ENCODE measurements at places on chromosomes 12 and 14.

- DNase-seq, result no peak
- H3K4me3 ChIP-seq, result no peak overlapping the region
- H3K36me3 ChIP-seq, result no peaks in the 10 kb centered on the region
- H3K4me1 ChIP-seq, result no peaks in the 10 kb centered on the region
These were observed 79.3 kb downstream of the KICS2 start for GRCh38 chr12:64142784-64143183.

DNA sequence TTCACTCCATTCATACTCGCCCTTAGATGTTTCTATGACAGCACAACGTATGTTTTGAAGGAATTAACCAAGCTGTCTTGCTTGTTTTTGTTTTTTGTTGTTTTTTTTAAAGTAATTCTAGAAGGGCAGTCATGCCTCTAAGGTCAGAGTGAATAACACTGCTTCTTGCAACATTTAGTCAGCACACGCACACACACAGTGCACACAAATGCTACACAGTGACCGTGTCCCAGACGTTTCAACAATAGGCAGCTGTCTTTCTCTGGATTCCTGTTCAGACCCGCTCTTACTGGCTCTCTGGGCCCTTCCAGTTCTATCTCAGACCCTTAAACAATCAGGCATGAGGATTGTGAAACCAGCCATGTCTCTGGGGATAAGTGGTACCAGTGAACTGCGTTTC lies 351.0 kb upstream of the FKBP4 start:
- H3K27me3 ChIP-seq, result peaks cover 27% of the 10 kb centered on the region
- H3K4me3 ChIP-seq, result no peak overlapping the region
- DNase-seq, result no peak
- no peaks in the 10 kb centered on the region for H3K36me3 ChIP-seq

DNA sequence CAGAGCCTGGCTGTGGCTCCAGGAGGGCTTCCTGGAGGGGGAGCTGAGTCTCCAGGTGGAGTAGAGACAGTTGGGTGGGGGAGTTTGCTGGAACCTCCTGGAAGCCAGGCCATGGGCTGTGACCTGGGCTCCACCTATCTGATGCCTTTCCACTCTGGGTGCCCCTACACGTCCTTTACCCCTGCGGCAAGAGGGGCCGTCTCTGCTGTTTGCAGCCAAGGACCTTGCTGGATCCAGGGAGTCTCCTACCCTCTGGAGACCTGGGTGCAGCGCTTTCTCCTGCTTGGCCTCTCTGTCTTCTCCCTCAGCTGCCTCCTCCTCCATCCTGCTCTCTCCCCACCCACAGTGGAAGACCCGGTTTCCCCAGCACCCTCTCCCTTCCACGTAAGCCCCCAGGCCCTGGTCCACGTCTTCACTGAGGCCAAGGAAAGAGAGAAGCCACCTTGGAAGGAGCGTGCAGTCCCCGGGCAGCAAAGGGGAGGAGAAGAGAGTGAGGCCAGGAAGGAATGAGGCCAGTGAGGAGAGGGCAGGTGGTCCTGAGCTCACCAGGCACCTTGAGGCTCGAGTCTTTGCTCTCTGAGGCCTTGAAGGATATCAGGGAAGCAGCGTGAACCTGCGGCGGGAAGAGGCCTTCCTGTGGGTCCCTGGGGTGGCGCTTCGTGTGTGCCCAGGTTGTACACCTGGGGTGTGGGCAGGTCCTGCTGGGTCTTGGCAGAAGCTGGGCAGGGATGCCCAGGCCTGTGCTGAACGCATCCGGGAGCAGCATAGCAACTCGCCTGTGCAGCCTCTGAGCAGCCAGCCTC lies 294.3 kb upstream of the RTL1 start:
- no peaks in the 10 kb centered on the region for H3K36me3 ChIP-seq
- H3K4me3 ChIP-seq, result no peak overlapping the region
- peaks cover 46% of the 10 kb centered on the region for H3K27me3 ChIP-seq
- H3K27ac ChIP-seq, result no peak overlapping the region
- DNase-seq, result no peak

- H3K27ac ChIP-seq, result no peak overlapping the region
- no peaks in the 10 kb centered on the region for H3K27me3 ChIP-seq
- peak; percentile 18 for DNase-seq
- no peaks in the 10 kb centered on the region for H3K36me3 ChIP-seq
These were observed 429.1 kb downstream of the RAD51B start for GRCh38 chr14:68248481-68249255.

- H3K27ac ChIP-seq, result no peak overlapping the region
- no peaks in the 10 kb centered on the region for H3K4me1 ChIP-seq
- DNase-seq, result no peak
- H3K36me3 ChIP-seq, result no peaks in the 10 kb centered on the region
- H3K4me3 ChIP-seq, result no peak overlapping the region
- no peaks in the 10 kb centered on the region for H3K27me3 ChIP-seq
These were observed 1014.8 kb upstream of the FBXO33 start for GRCh38 chr14:40447017-40447416.
